ENCODE measurements at places on chromosomes 6 and 20. TPM values are rescaled to one million over a fixed set of nuclear protein-coding genes. Genes with fewer than 3 reads are reported as not detected.

DNA sequence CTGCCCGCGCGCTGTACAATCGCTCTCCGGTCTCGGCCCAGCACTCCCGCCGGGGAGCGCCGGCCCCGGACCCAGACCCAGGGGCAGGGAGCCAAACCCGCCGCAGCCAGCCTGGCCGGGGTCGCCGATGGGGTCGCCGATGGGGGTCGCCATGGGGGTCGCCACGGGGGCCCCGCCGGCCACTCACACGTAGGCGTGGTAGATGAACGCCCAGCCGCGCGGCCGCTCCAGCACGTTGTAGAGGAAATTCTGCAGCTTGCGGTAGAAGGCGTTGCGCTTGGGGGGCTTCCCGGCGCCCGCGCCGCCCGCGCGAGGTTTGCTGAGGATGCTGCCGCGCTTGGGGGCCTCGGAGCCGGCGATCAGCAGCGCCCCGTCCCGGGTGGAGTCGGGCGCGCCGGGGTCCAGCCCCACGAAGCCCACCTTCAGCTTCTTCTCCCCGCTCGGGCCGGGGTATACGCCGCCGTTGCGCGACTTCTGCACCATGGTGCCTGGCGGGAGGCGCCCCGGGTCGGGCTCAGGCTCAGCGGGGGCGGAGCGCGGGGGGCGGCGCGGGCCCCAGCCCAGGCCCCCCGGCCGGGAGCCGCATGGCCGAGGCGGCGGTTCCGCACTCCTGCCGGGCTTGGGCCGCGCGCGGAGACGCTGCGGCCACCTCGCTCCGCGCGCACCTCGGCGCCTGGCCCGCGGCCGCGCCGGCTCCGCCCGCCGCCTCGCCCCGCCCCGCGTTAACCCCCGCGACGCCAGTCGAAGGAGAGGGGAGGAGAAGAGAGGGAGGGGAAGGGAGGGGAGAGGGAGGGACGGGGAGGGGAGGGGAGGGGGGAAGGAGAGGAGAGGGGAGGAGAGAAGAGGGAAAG, at the start of gene KCNQ2:
TSS of gene KCNQ2 (minus strand) at position 675 of the 851 bp plus-strand sequence. CDS start at position 483, 192 bp downstream.
- no peak within 1 kb of the TSS for H3K27ac ChIP-seq
- no peak for DNase-seq
- H3K27me3 ChIP-seq = peaks cover 44% of the 10 kb centered on the region
- H3K4me1 ChIP-seq = no peaks in the 10 kb centered on the region
- H3K36me3 ChIP-seq = no peaks in the 10 kb centered on the region

Gene COL11A2
- total RNA-seq = 1.3 TPM

DNA sequence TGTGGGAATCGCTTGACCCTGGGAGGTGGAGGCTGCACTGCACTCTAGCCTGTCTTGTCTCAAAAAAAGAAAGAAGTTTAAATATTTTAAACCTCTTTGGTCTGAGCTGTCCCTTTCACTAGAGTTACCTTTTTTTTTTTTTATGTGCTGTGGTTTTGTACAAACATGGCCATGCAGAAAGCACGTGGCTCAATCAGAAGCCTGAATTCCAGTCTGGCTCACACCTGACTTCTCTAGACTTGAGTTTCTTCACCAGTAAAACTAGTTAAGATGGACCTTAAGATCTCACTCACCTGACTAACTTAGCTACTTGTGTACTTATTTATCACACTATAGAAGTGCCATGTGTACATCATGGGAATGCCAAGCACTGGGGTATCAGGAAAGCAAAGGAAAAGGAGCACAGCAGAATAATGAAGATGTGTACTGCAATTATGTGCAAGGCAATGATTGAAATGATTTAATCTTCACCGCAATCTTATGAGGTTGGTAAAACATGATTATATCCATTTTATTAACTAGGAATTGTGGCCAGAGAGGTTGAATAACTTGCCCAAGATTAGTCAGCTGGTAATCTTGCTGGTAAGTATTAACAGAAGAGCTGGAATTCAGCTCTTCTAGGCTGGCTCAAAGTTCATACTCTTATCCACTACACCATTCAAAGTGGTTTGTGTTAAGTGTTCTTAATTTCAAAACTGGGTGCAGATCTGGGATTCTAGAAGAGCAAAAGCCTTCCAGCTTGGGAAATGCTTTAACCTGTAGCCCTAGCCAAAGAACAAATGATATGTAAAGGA, 10.7 kb downstream of the HMGN3 start:
- H3K27me3 ChIP-seq = no peaks in the 10 kb centered on the region
- no peak overlapping the region for H3K4me3 ChIP-seq
- no peaks in the 10 kb centered on the region for H3K4me1 ChIP-seq
- H3K27ac ChIP-seq = no peak overlapping the region
- no peak for DNase-seq
- no peaks in the 10 kb centered on the region for H3K36me3 ChIP-seq

DNA sequence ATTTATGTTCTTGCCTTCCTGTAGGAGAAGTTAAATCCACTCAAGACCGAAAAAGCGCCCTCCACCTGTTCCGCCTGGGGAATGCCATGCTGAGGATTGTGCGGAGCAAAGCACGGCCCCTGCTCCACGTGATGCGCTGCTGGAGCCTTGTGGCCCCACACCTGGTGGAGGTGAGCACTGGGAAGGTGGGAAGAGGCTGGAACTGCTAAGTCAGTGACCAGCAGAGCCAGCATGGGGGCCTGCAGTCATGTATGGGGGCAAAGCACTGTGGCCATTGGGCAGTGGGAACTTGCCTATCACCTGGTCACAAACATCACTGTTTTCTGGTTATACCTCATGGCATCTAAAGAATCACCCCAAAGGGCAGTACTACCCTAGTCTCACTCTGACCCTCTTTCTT, 78.5 kb upstream of the PBOV1 start:
- no peaks in the 10 kb centered on the region for H3K27me3 ChIP-seq
- no peak overlapping the region for H3K4me3 ChIP-seq
- H3K27ac ChIP-seq = no peak overlapping the region
- H3K36me3 ChIP-seq = no peaks in the 10 kb centered on the region

GRCh38 chr6:25965058-25965457, 2.5 kb downstream of the TRIM38 start:
- H3K4me3 ChIP-seq = no peak overlapping the region
- no peaks in the 10 kb centered on the region for H3K27me3 ChIP-seq
- no peaks in the 10 kb centered on the region for H3K36me3 ChIP-seq
- H3K4me1 ChIP-seq = no peaks in the 10 kb centered on the region
- H3K27ac ChIP-seq = no peak overlapping the region

DNA sequence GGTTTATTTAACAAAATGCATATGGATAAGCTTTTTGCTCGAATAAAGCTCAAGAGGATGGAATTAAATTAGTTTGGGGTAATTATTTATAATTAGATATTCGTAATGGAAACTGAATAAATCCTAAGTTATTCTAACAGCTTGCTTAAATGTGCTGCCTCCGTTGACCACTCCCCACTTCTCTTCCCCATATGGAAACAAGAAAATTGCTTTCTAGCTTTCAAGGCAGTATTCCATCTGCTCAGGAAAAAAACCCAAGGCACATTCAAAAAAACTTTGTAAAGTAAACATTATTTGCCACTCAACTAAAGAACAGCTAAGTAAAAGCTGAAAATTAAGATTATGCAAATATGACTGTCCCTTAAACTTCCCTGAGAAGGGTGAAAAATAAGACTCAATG, 369.2 kb downstream of the HAO1 start:
- no peak overlapping the region for H3K27ac ChIP-seq
- H3K4me3 ChIP-seq = no peak overlapping the region
- H3K36me3 ChIP-seq = no peaks in the 10 kb centered on the region

DNA sequence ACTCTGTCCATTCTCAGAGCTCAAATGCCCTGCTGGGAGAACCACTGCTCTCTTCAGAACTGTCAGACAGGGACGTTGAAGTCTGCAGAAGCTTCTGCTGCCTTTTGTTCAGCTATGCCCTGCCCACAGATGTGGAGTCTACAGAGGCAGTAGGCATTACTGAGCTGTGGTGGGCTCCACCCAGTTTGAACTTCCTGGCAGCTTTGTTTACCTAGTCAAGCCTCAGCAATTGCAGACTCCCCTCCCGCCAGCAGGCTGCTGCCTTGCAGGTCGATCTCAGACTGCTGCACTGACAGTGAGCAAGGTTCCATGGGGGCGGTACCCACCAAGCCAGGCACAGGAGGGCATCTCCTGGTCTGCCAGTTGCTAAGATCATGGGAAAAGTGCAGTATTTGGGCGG, 21.8 kb upstream of the UFL1 start:
- no peak overlapping the region for H3K4me3 ChIP-seq
- no peaks in the 10 kb centered on the region for H3K36me3 ChIP-seq
- no peak overlapping the region for H3K27ac ChIP-seq

GRCh38 chr6:46325561-46326530, 155.1 kb upstream of the ENPP5 start:
- H3K4me1 ChIP-seq = peaks cover 15% of the 10 kb centered on the region
- no peak overlapping the region for H3K27ac ChIP-seq
- H3K36me3 ChIP-seq = no peaks in the 10 kb centered on the region
- H3K27me3 ChIP-seq = no peaks in the 10 kb centered on the region

GRCh38 chr6:167314180-167314821, 10.6 kb upstream of the TTLL2 start:
- no peaks in the 10 kb centered on the region for H3K27me3 ChIP-seq
- DNase-seq = no peak
- H3K27ac ChIP-seq = no peak overlapping the region
- H3K36me3 ChIP-seq = no peaks in the 10 kb centered on the region

GRCh38 chr20:62288535-62289105, 14.2 kb upstream of the ADRM1 start:
- no peaks in the 10 kb centered on the region for H3K27me3 ChIP-seq
- no peaks in the 10 kb centered on the region for H3K4me1 ChIP-seq
- H3K4me3 ChIP-seq = no peak overlapping the region
- no peak overlapping the region for H3K27ac ChIP-seq
